ENCODE measurements at places on chromosomes 4 and X.

GRCh38 chrX:139448996-139449395, 81.5 kb upstream of the F9 start:
- DNase-seq, result no peak
- H3K27me3 ChIP-seq, result no peaks in the 10 kb centered on the region
- H3K27ac ChIP-seq, result no peak overlapping the region
- H3K4me1 ChIP-seq, result no peaks in the 10 kb centered on the region
- no peaks in the 10 kb centered on the region for H3K36me3 ChIP-seq

GRCh38 chr4:88063634-88064296, 56.3 kb downstream of the PKD2 start:
- H3K4me1 ChIP-seq, result no peaks in the 10 kb centered on the region
- no peak overlapping the region for H3K27ac ChIP-seq
- H3K36me3 ChIP-seq, result peaks cover 76% of the 10 kb centered on the region
- no peak overlapping the region for H3K4me3 ChIP-seq

- no peaks in the 10 kb centered on the region for H3K4me1 ChIP-seq
- no peaks in the 10 kb centered on the region for H3K36me3 ChIP-seq
- no peak overlapping the region for H3K27ac ChIP-seq
Observed at GRCh38 chr4:174628191-174628590, 105.9 kb upstream of the HPGD start.

DNA sequence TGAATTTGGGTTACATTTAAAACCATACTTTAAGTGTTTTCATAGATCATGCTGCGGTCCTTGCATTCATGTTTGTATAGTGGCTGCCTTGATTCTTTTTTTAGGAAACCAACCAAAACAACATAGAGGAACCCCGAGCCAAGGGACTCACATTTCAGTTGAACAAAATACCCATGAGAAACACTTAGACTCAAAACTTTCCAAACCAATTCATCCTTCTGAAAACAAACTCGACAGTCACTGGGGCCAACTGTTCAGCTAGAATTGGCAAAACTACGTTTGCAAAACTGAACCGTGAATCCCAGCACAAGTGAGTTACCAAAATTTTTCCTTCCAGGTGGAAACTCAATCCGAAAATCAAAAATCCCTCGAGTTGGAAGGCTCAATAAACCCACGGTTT, 1.4 kb downstream of the ADGRA3 start:
- H3K27me3 ChIP-seq, result no peaks in the 10 kb centered on the region
- DNase-seq, result no peak
- H3K36me3 ChIP-seq, result no peaks in the 10 kb centered on the region
- peak overlapping the region; percentile 59 for H3K4me3 ChIP-seq
- peak overlapping the region; percentile 81 for H3K27ac ChIP-seq
- H3K4me1 ChIP-seq, result peaks cover 8% of the 10 kb centered on the region

DNA sequence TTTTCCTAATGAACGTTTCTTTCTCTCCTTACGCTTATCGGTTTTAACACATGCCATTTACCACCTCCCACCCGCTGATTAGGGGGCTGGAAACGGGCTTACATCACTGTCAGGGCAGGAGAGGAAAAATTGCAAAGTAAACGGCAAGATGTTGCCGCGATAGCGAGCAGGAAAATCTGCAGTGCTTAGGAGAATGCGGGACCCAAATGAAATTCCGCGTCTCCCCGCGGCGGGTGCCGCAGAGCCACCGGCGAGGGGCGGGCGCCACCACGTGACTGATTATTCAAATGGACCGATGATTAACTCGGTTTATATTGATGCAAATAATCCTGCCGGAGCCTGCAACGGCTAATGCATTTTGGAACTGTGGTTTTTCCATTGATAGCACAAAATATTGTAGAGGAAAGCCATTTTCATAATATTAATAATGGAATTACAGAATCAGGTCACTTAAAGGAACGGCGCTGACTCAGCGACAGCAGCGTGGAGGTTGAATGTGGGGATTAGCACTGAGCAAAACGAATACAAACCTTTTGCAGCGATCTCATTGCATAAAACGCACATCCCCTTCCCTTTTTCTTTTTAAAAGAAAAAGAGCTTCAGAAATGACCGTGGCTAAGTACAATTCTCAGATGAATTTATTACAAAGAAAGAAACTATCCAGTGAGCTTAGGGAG, 224.2 kb downstream of the STIM2 start:
- peak overlapping the region; percentile 8 for H3K4me3 ChIP-seq
- no peaks in the 10 kb centered on the region for H3K4me1 ChIP-seq
- DNase-seq, result no peak

DNA sequence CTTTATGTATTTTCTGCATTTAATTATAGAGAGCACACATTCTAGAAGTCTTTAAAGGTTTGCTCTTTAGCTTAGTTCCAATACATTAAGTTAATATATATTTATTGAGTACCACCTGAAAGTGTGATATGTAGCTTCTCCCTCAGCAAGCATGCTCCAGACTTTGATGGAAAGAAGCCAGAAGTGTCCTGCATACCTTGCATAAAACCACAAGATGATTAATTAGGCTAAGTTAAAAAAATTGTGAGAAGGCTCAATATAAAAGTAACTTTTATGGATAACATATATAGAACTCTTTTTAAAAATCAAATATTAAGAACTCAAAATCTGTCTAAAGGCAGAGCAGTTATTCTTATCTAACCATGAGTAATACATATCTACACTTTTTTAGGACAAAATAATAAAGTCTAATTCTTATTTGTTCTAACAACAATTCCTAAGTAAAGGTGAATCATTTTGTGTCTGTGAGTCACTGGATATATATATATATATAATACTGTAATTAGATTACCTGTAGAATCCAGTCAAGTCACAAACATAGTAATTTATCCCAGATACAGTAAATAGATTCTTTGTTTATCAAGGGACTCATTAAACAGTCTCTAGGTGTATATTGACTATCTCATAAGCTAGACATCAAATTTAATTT, 51.2 kb downstream of the INTS12 start:
- no peak overlapping the region for H3K27ac ChIP-seq
- no peaks in the 10 kb centered on the region for H3K4me1 ChIP-seq
- no peaks in the 10 kb centered on the region for H3K27me3 ChIP-seq
- no peak overlapping the region for H3K4me3 ChIP-seq

GRCh38 chrX:150119323-150119722, 181.0 kb upstream of the EOLA2 start:
- DNase-seq, result no peak
- H3K4me1 ChIP-seq, result no peaks in the 10 kb centered on the region
- no peak overlapping the region for H3K4me3 ChIP-seq
- H3K27me3 ChIP-seq, result no peaks in the 10 kb centered on the region
- no peaks in the 10 kb centered on the region for H3K36me3 ChIP-seq
- H3K27ac ChIP-seq, result no peak overlapping the region

GRCh38 chrX:118347131-118347530, 1.2 kb downstream of the WDR44 start:
- no peaks in the 10 kb centered on the region for H3K27me3 ChIP-seq
- no peaks in the 10 kb centered on the region for H3K36me3 ChIP-seq
- DNase-seq, result no peak
- peak overlapping the region; percentile 85 for H3K27ac ChIP-seq

GRCh38 chrX:84487365-84488353, 14.6 kb downstream of the HDX start:
- no peak for DNase-seq
- no peak overlapping the region for H3K27ac ChIP-seq
- H3K4me1 ChIP-seq, result no peaks in the 10 kb centered on the region
- no peak overlapping the region for H3K4me3 ChIP-seq

- H3K4me1 ChIP-seq, result peaks cover 8% of the 10 kb centered on the region
- DNase-seq, result no peak
- no peak overlapping the region for H3K27ac ChIP-seq
Observed at GRCh38 chr4:120915336-120915735, 7.2 kb downstream of the PRDM5 start.

- DNase-seq, result peak; percentile 26
- H3K27me3 ChIP-seq, result no peaks in the 10 kb centered on the region
- H3K4me1 ChIP-seq, result peaks cover 9% of the 10 kb centered on the region
Observed at GRCh38 chr4:107931775-107932321, 499 bp downstream of the CYP2U1 start.

DNA sequence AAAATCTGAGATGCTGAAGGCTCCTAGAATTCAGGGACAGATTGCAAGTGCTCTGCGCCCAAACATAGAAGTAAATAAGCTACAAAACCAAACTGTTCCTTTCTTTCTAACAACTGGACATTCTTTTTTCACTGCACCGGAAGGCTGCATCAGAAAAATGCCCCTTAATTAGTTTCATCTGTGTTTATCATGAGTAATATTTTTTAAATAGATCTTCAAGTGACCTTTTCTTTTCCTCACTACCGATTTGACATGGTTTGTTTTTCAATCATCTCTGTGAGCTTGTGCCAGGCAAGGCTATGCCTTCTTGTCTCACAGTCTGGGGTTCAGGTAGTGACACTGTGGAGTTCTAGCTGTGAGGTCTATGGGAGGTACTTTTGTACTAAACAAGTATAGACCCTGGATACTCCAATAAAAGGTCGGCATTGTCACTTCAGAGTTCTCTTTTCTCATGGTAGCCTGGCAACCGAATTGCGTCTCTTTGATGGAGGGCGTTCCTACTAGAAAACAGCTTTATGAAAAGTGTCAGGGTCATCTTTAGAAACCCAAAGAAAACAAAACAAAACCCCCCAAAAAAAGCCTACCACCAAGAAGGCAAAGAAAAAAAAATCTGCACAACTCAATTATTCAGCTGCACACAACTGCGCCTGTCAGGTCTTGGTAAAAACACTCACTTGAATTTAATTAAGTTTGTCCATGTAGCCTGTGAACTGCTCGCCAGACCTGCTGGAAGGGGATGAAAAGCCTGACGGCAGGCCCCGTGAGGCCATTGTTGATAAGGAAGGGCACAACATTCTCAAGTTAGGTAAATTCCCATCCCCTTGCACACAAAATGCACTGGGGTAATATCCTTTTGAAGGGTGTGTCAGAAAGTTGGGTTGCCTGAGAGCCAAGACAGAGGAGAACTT, 22.8 kb upstream of the ADAMTS3 start:
- no peak overlapping the region for H3K4me3 ChIP-seq
- H3K4me1 ChIP-seq, result no peaks in the 10 kb centered on the region

- no peaks in the 10 kb centered on the region for H3K36me3 ChIP-seq
- DNase-seq, result no peak
- H3K27ac ChIP-seq, result no peak overlapping the region
- no peaks in the 10 kb centered on the region for H3K27me3 ChIP-seq
- H3K4me3 ChIP-seq, result no peak overlapping the region
- H3K4me1 ChIP-seq, result no peaks in the 10 kb centered on the region
Observed at GRCh38 chr4:84907145-84907544, 59.3 kb downstream of the WDFY3 start.

DNA sequence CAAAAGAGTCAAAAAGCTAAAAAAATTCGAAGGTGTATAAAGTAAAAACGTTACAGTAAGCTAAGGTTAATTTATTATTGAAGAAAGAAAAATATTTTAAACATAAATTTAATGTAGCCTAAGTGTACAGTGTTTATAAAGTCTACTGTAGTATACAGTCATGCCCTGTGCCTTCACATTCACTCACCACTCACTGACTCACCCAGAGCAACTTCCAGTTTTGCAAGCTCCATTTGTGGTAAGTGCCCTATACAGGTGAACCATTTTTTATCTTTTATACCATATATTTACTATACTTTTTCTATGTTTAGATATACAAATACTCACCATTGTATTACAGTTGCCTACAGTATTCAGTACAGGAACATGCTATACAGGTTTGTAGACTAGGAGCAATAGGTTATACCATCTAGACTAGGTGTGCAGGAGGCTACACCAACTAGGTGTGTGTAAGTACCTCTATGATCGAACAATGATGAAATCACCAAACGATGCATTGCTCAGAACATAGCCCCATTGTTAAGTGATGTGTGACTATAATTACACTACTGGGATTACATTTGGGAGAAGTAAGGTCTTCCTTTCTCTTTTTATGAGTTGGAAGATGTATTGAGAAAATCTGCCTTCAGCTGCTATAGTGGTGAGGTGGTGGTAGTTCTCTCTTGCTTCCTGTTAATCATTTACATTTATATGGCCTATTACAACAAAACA, 27.2 kb downstream of the TMSB4X start:
- DNase-seq, result no peak
- H3K27ac ChIP-seq, result no peak overlapping the region
- H3K27me3 ChIP-seq, result no peaks in the 10 kb centered on the region
- H3K4me3 ChIP-seq, result no peak overlapping the region
- H3K36me3 ChIP-seq, result no peaks in the 10 kb centered on the region
- peaks cover 3% of the 10 kb centered on the region for H3K4me1 ChIP-seq

DNA sequence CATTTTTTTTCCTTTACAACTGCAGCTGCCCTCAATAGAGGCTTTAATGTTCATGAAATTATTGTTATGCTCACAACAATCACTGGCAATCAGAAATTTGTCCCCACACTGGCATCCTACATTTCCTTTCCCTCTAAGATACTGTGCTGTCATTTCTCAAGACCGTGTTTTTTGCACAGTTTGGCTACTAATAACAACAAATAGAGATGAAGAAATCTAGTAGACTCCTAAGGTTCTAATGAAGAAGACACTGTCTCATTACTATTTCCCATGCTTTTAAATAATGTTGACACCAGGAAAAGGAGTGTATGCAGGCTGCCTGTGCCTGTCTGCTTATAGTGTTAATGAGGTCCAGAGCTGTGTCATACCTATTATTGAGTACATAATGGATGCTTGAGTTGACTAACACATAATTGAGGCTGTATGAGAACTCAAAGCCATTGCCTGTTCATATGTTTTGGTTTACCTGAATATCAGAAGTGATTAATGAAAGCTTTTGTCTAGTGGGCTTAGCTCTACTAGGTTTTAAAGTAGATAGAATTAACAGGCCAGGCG, 1.5 kb upstream of the EIF4E start:
- H3K4me1 ChIP-seq, result no peaks in the 10 kb centered on the region
- no peaks in the 10 kb centered on the region for H3K27me3 ChIP-seq
- peak overlapping the region; percentile 96 for H3K4me3 ChIP-seq
- peaks cover 7% of the 10 kb centered on the region for H3K36me3 ChIP-seq
- DNase-seq, result no peak

GRCh38 chr4:498328-498904, 540 bp downstream of the ZNF721 start:
- no peak for DNase-seq
- H3K4me3 ChIP-seq, result peak overlapping the region; percentile 60
- no peaks in the 10 kb centered on the region for H3K27me3 ChIP-seq
- H3K27ac ChIP-seq, result peak overlapping the region; percentile 75

DNA sequence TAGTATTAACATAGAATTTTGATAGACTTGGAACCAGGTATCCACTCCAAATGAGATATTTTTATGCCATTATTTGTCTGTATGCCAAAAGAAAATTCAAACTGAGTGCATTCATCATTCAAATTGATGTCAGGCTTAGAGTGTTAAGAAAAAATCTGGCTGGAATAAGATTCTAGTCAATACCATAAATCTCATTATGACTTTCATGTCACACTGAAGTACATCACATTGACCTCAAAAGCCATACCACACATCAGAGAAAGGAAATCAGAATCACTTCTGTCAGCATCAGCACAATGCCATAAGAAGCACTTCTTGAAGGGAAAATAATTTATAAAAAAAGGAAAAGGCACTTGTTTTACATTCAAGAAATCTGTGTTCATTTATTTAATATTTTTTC, 119.0 kb upstream of the BMP3 start:
- H3K4me3 ChIP-seq, result no peak overlapping the region
- DNase-seq, result no peak
- H3K27ac ChIP-seq, result no peak overlapping the region
- H3K27me3 ChIP-seq, result no peaks in the 10 kb centered on the region
- no peaks in the 10 kb centered on the region for H3K36me3 ChIP-seq
- no peaks in the 10 kb centered on the region for H3K4me1 ChIP-seq

GRCh38 chr4:164596927-164597326, 157.0 kb upstream of the SMIM31 start:
- no peaks in the 10 kb centered on the region for H3K36me3 ChIP-seq
- H3K27me3 ChIP-seq, result no peaks in the 10 kb centered on the region
- H3K4me1 ChIP-seq, result no peaks in the 10 kb centered on the region
- no peak for DNase-seq
- H3K27ac ChIP-seq, result no peak overlapping the region

- H3K27me3 ChIP-seq, result no peaks in the 10 kb centered on the region
- H3K27ac ChIP-seq, result no peak within 1 kb of the TSS
- no peak within 1 kb of the TSS for H3K4me3 ChIP-seq
- no peaks in the 10 kb centered on the region for H3K36me3 ChIP-seq
Observed at GRCh38 chr4:113049421-113050370, at the start of gene ANK2. ANK2 (plus strand) TSS chr4:113049653; CDS start chr4:113049729, 76 bp downstream.
